ENCODE measurements at places on chromosomes 16 and 17.

GRCh38 chr17:65914784-65915342, 277.1 kb downstream of the CEP112 start:
- DNase-seq = no peak

- no peak for DNase-seq
Observed at GRCh38 chr17:6365200-6365943, 69.5 kb downstream of the AIPL1 start.

DNA sequence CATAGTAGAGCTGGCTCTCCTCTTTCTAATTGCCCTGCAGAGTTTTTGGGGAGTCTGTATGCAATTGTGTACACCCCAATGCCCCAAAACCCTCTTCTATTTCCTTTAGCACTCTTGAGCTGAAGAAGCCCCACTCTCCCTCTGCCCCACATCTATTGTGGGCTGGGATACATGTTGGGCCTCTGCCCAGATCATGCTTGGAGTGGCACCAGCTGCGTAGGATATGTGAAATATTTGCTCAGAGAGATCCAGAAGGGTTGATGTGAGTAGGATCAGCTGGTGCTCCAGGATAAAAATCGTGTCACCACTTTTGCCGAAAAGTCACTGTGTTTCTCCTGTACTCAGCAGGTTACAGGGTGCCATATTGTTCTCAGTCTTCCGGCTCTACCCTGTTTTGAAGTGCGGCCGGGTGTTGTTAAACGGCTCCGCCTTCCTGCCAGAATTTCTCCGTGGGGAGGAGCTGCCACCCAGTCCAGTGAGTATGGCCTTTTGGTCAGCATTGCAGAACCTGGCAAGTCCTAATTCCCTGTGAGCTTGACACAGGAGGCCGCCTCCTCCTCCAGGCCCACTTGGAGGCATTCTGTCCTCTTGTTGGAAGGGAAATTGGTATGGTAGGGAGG, 664.5 kb downstream of the WWOX start:
- DNase-seq = peak; percentile 12

DNA sequence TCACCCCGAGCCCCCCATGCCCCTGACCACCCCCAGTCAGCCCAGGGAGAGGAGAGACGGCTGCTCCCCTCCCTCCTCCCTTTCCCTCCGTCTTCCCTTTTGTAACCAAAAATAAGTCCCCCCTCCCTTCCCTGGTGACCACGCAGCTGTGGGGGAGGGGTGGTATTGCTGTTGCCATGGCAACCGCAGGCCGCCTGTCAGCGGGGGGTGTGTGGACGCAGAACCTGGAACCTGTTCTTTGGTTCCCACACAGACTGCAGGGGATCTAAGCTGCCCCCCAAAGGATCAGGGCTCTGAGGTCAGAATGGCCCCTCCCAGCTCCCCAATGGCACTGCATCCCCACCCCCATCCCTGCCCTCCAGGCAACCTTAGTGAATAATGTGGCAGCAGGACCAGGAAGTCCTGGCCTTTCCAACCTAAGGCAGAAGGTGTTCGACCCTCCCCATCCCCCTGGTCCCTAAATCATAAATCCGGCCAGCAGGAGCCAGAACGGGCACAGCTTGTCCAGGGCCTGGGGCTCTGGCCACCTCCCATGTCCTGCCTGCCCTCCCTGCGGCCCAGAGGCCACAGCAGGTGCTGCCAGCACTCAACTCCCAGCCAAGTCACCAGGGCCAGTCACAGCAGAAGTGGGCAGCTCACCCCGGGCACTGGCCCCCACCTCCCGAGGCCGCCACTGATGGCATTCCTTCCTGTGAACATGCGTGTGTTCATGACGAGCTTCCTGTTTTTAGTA, 12.0 kb downstream of the CA4 start:
- DNase-seq = no peak

DNA sequence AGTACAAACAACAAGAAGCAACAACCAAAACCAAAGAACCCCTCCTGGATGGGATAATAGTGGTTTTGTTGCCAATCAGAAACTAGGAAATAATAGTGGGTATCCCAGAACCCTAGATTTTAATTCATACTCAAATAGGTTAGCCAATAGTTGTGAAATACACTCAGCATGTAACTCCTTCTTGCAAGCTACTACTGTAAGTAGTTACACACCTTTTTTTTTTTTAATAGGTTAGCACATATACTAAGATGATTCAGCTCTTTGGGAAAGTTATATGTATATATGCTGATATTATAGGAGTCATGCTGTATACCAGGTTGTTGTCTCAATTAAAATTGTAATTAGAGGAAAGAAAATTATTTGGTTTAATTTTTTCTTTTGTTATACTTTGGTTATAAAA, 92.5 kb upstream of the HAS3 start:
- no peak for DNase-seq

DNA sequence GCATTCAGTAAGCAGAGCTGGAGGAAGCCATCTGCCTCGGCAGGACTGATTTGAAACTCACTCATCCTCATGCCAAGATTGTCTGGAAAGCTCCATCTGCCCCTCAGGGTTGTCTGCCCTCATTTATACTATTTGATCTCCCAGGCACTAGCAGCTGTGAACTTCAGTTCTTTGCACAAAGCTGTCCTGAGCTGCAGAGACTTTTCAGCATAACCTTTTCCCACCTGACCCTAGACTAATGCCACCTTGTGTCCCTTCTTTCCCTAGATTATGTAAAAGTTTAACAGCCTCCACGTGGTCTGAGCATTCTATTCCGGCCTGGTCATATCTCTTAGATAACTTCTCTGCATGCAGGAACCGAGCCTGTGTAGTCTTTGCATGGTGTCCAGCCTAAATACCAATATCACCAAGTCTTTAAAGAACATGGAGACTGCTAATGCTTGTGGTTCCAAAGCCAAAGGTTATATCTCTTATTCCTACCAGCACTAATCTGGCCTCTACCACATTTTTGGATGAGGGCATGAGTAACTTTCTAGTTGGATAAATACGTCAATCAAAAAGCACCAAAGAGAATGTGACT, 29.1 kb downstream of the STAT5A start:
- DNase-seq = no peak

DNA sequence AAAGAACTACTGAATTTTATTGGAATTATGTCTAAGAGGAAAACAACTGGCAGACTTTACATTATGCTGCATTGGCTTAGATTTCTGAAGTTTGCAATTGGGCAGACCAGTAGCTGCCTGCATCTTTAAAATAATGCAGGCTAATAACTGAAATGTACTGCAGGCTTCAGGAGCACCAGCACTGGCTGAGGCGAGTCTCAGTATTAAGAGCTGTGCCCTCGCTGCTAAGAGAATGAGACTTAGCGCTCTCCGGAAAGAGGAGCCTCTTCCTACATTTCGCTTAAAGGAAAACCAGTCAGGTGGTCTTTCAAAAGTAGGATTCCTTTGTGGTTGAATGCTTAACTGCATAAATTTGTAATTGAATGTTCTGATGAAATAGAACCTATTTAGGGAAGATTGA, 885 bp downstream of the CNTNAP4 start:
- no peak for DNase-seq

GRCh38 chr17:29723278-29724047, 100.8 kb upstream of the CORO6 start:
- DNase-seq = no peak

DNA sequence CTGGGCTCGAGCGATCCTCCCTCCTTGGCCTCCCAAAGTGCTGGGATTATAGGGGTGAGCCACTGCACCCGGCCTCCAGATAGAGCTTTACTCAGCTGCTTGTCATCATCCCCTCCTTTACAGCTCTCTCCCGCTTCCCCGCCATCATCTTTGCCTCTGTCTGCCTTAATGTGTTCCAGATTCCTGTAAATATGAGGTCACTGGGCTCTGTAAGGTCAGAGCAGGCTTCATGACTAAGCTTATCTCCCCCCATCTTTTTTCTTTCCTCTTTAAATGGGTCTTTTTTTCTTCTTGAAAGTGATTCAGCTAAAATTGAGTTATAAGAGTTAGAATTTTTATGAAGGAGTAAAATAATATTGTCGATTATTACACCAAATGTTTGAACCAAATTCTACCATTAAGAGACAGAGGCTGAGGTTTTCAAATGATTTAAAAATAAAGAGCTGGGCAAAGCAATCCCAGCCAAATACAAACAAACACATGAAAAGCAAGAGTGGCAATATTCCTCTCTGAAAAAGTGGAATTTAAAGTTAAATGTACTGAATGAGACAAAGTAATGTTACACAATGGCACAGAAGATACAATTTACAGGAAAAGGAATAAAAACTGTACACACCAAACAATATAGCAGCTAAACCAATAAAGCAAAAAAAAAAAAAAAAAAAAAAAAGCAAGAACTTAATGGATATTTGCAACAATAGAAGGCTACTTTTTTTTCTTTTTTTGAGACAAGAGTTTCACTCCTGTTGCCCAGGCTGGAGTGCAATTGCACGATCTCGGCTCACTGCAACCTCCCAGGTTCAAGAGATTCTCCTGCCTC, 62.1 kb downstream of the CRISPLD2 start:
- DNase-seq = no peak

GRCh38 chr17:30232015-30232823, 3.3 kb downstream of the SLC6A4 start:
- no peak for DNase-seq

GRCh38 chr16:73432850-73433730, 385.2 kb upstream of the ZFHX3 start:
- peak; percentile 6 for DNase-seq

DNA sequence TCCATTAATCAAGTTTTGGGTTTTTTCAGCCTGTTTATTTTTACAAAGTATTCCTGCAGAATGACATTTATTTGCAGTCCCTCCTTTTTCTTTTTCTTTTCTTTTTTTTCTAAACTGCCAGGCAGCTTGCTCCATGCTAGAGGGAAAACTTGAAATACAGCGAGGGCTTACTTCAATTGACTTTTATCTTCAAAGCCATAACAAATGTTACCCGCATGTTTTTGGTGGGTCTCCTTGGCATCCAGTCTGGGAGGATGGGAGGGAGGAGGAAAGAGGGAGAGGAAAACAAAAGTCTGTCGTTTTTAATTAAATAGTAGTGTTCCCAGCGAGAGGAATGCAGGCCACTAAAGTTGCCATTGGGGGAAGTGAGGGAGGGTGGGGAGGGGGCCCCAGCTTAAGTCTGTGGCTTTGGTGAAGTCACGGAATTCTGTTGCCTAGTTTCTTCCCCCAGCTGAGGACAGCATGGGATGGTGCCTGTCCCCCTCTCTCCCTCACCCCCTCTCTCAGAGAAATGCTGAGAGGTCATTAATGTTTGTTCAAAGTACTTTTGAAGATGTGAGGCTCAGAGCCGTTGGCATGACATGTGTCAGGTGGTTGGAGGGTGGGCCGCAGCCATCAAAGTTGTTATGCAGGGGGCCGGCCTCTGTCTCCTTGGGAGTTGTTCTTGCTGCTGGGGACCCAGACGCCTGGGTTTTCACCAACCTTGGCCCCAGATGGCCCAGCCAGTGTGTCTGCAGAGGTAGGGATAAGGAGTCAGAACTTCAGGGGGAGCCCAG, 2.9 kb downstream of the NKD1 start:
- no peak for DNase-seq

DNA sequence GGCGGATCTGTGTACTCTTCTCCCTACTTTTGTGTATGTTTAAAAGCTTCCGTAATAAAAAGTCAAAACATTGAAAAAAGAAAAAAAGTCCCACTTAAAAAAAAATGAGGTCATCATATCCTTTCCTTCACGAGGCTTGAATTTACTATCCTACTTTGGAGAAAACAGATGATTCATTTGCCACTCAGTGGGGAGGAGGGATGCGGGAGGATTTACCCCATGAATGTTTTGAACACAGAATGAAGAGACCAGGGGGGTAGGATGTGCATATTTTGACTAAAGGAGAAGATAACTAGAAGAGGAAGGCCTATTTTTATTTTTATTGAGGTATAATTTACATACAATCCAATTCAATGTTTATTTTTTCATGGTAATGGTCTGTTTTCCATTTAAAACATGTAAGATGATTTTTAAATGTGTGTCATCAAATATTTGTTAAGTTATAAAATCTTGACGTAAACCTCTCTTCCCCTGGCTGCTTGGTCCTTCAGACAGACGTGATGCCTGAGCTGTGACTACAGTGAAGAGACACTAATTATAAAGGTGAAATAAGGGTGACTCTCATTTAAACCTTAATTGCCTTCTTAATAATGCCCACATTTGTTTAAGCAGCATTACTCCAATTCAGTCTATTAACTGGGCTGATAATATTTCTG, 135.4 kb upstream of the AXIN2 start:
- DNase-seq = no peak

All from NCI-H1105 (cell line).